ENCODE measurements at places on chromosomes 7 and 10.

DNA sequence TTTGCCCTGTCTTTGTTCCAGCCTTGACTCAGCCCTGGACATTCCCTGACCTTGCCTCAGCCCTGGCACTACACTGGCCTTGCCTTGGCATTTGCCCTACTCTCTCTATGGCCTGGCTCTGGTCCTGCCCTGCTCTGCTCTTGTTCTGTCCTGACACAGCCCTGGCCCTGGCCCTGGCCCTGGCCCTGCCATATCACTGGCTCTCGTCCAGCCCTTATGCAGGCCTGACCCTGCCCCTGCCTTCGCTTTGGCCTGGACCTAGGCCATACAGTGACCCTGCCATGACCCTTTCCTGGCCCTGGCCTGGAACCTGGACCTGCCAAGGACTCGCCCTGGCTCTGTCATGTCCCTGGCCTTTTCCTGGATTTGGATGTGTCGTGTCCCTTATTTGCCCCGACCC lies 646.0 kb downstream of the ZNF37A start:
- no peak for DNase-seq

DNA sequence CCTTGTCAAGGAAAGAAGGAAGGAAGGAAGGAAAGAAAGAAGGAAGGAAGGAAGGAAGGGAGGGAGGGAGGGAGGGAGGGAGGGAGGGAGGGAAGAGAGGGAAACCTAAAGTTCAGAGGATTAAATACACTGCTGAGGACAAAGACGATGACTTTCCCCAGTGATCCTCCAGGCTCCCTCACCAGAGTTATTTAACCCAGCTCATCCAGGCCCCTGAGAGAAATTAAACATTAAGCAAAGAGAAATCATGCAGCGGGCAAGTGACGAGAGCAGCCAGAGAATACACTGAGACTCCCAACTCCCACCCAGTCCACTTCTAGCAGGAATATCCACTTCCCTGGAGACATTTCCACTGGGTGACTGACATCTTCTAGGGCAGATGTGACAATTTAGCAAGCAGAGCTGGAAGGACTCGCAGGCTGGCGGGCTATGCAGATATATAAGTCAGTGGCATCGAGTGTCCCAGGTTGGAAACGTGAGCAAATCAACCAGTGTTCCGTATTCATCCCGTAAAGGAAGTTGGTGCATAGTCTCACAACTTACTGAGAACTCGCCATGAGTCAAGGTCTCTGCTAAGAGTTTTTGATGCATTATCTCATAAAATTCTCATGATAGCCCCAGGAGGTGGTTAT lies 48.7 kb downstream of the CALML3 start:
- no peak for DNase-seq

GRCh38 chr10:70558295-70558694 lies 44.2 kb downstream of the PRF1 start:
- DNase-seq: no peak

DNA sequence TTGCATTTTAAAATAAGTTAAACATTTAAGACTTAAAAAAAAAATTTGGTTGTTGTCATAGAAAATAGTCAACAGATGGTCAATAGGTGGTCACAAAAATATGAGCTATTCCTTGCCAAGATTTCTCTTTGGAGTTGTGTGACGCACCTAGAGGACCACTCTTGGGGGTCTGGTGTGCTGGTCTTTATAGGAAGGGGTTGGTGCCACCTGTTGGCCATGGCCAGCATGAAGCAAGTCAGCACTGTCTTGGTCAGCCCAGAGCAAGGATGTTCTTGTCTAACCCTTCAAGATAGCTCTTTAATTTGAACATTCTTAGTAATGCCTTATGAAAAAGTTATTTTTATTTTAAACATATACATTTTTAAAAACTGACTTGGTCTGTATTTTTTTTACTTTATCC lies 267.9 kb upstream of the CNTNAP2 start:
- DNase-seq: no peak

DNA sequence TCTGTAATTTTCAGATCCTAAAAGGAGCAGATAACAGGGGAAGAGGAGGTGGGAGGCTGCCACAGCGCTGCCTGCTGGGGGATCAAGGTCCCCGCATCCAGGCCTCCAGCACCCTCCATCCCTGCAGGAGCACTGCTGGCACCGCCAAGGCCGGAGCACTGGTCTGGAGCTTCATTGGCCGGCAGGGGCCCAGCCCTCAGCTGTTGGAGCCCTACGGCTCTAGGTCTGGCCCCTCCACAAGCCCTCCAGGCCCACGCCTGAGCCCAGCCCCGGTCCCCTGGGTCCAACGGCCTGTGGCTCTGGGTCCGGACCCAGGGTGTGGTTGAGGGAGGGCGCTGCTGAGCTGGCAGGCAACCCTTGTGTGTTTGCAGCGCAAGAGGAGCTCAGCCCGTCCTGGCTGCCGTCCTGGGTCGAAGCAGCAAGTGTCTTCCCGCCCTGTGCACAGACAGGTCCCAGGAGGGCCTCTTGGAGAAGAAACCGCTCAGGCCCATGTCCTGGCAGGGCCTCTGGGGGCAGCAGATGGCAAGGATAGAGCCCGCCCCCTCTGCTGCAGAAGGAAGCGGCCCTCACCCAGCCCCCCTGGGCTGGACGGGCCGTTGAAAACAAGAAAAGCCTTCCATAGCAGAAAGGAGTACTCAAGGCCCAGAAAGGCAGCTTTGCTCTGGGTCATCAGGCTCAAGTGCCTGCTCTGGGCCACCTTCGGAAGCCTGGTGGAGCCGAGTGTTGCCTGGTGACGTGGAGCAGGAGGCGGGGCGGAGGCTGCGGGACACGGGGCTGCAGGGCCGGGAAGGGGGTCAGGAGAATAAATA lies 54.3 kb upstream of the TNRC18 start:
- DNase-seq: no peak

- DNase-seq: no peak
These were observed 53.4 kb upstream of the CAMK2B start for GRCh38 chr7:44378744-44379143.

- DNase-seq: no peak
These were observed 480.5 kb upstream of the ZMIZ1 start for GRCh38 chr10:78588194-78588811.

GRCh38 chr7:15199482-15199881 lies 296.9 kb upstream of the DGKB start:
- DNase-seq: no peak

DNA sequence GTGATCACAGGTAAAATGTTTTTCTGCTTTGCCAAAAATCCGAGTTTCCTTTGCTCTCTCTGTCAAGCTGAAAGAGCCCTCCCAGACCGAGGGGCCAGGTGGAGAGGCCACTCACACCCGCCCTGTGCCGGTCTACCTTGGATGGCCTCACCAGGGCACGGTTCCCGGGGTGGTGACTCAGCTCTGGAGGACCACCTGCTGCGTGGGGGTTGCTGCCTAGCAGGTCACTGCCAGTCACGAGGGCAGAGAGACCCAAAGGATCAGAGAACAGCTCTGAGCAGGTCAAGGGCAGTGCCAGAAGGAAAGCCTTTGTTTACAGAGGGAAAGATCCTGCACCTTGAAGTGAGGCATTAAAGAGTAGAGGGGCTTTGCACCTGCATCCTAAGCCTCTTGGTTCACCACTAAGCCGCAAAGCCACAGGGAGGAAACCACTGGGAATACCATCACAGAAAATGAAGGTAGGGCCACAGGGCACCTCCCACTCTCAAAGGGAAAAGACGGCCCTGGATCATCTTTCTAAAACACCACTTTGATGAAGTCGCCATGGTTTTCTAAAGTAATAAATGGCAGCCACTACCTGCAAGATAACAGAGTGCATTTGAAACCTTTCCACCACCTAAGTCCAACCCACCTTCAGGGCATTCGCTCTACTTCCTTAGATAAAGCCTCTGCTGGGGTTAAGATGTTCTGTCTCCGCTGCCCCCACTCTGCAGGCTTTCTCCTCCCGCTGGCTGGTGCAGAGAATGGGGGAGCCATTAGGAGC lies 160.3 kb upstream of the KLF14 start:
- DNase-seq: no peak

GRCh38 chr7:83941300-83941699 lies 253.3 kb downstream of the SEMA3A start:
- no peak for DNase-seq

- DNase-seq: no peak
These were observed 51.7 kb upstream of the PPIF start for GRCh38 chr10:79295563-79295962.

DNA sequence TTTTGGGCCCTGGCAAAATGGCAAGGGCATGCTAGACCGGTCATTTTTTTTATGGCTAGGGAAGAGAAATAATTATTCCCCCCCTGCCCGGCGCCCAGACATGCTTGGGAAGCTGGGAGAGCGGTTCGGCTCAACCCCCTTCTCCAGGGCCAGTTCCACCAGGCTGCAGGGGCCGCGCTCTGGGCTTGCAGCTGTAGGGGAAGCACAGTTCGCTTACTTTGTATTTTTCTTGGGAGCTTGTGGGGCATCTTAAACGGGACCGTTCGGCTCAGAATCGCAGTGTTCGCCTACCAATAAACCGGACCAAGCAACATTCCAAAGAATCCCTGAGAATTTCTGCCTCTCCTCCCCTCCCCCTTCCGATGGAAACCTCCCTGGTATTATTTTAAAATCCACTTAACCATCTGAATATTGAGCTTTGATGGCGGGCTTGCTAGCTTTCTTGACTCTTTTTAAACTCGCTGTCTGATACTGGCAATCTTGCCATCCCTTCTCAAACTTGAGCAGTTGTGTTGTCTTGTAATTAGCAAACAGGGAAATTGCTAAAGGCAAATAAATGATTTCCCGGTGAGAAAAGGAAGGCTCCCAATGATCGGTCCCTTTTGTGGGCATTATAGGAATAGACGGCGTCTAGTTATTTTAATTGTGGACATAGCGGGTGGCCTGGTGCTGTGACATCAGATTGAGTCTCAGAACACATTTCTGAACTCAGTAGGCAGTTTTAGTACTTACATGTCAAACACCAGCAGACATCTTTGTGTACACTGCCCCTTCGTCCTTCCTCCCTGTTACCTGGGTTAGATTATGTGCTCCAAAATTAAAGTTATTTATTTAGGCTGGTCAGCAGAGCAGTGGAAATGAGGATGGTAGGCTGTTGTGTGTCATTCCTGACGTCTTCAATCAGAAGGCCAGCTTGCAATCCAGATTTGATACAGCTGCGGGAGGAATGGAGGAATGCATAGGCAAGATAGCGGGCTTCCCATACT lies 3.4 kb downstream of the TCF7L2 start:
- no peak for DNase-seq

GRCh38 chr10:33901166-33901565 lies 566.7 kb upstream of the NRP1 start:
- DNase-seq: no peak

DNA sequence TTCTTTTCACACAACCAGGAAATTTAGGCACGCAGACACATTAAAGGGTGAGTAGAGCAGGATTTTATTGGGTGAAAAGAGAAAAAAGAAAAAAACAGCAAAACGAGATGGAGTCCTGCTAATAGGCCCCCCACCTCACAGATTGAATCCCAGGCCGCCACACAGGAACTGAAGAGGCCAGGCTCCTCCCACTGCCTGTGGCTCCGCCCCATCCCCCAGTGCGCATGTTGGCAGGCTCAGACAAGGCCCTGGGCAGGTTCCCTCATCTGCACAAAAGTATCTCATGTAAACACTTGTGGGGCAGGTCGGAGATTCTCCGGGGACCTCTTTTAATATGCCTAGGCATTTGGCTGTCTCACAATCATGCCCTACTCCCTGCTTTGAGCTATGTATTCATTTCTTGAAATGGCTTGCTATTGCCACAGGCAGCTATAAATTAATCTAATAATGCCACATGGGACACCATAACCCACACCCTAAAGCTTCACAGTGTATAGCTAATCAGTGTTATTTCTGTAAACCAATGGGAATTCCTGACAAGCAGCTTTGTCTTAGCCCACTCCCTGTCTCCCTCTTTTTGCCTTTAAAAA lies 76.2 kb upstream of the KIF5B start:
- DNase-seq: no peak

DNA sequence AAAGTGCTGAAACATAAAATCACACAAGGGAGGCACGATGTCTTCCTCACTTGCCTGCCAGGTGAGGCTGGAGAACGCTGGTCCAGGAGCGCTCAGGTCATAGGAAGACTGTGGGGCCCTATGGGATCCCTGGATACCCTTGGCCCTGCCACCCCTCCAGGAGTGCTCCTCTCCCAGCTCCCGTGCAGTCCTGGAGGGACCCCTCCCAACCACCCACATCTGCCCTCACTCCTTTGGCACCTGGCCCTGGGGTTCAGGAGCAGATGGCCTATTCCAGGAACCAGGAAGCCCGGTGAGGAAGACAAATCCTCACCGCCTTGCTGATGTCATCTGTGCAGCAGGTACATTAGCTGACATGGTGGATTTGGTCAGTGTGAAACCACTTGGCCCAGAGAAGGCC lies 3.7 kb upstream of the CXCL12 start:
- DNase-seq: no peak

- DNase-seq: no peak
These were observed 714.3 kb downstream of the ANKRD7 start for GRCh38 chr7:118938845-118939244.

GRCh38 chr7:122652876-122653275 lies 46.0 kb downstream of the RNF133 start:
- no peak for DNase-seq

- DNase-seq: no peak
These were observed 31.8 kb upstream of the HTR5A start for GRCh38 chr7:155038335-155038734.

DNA sequence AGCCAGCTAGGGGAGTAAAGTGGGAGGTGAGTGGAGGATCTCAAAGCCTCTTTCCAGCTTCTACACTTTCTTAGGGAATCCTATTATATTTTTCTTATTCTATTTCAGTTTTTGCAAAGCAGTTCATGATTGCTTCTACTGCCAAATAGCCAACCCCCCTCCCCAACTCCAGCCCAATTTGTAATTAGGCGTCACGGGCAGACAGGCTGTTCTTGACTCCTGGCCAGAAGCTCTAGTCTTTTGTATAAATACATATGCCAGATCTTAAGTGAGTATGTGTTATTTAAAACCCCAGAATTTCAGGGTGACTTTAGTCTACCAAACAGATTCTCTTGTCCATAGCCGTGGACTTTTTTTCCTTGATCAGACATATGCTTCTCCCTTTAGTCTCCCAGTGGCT lies 255.2 kb downstream of the BUB3 start:
- no peak for DNase-seq

DNA sequence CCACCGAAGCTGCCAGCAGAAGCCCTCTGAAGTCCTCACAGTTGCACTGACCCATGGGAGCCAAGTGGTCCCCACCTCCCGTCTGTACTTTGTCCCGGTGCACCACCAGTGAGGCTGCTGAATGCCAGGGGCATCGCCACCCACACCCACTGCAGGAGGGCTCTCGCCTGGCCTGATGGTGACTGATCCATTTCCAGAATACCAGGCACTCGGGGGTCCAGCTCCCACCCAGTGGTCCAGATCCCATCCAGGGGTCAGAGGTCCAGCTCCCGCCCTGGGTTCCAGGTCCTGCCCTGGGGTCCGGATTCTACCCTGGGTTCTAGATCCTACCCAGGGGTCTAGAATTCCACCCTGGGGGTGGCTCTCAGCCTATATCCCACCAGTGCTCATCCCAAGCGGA lies 9.1 kb upstream of the JAKMIP3 start:
- DNase-seq: no peak

- DNase-seq: no peak
These were observed 183.7 kb downstream of the CACNB2 start for GRCh38 chr10:18323916-18324315.
